ENCODE measurements at places on chromosomes 1 and 21. TPM values are rescaled to one million over a fixed set of nuclear protein-coding genes. Genes with fewer than 3 reads are reported as not detected.

DNA sequence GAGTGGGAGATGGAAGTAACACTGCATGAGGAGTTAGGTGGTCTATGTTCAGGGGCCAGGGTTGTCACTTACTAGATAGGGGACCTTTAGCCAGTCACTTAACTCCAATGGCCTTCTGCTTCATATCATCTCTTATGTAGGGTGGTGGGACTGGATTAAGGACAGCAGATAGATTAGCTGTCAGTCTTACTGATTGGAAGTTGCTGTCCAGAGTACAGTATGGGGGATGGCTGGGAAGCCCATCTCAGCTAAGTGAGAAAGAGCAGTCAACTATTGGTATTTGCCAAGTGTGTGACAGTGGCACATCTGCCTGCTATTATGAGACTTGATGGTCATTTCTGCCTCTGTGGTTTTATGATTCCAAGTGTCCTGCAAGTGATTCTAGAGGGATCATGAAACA lies 130.9 kb downstream of the FGGY start:
- no peak for DNase-seq

- DNase-seq = no peak
These were observed 26.7 kb upstream of the LIN9 start for GRCh38 chr1:226335661-226336060.

GRCh38 chr1:74652711-74653139 lies 20.9 kb downstream of the ERICH3 start:
- DNase-seq = no peak

- no peak for DNase-seq
These were observed 13.6 kb downstream of the RD3 start for GRCh38 chr1:211478376-211478775.

DNA sequence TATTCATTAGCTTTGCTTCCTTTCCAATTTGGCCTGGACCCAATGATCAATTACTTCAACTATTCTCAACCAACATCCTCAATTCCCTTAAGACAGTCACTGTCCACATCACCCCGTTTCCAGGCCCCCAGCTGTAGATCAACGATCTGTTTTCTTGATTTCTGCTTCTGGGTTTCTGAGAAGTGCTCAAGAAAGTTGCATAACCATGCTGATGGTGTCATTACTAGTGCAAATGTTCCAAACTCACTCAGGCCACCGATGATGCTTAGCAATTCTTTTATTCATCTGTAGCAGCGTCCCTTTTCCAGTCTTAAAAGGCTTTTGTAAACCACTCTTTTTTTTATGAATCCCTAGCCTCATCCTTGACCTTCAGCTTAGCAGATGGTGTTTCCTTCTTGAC lies 155.8 kb upstream of the PTGFR start:
- DNase-seq = no peak

Gene TEDDM1
- not detected for total RNA-seq

Gene SV2A
- 20.5 TPM for total RNA-seq

DNA sequence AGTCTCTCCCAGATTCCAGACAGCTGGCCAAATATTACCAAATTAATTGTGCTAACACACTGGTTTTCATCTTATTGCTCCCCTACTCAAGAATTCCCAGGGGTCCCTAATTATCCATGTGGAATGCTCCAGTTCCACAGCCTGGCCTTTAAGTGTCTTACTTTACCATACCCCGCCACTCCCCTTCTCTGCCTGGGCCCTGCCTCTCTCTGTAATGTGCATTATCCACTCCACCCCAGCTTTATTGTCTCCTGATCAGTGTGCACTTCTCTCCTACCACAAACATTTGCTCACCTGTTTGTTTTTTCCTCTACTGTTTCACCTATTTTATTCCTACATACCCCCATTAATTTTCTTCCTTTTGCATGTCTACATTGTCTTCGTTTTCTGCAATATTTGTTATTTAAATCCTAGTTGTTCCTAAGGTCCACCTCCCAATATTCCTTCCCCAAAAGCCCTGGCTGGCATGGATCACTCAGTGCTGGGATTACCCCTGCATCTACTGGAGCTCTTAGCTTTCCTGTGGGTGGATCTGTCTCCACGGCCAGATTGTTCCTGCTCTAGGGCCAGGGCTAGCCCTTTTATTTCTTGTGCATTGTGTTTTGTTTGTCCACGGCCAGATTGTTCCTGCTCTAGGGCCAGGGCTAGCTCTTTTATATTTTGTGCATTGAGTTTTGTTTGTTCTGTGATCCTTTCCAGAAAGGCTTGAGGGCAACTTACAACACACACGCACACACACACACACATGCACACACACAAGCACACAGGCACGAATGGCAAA lies 33.4 kb upstream of the ATP1B1 start:
- DNase-seq = no peak

Gene SLC45A1
- 5.4 TPM for total RNA-seq

GRCh38 chr1:235649368-235650163 lies at the start of gene GNG4:
Gene GNG4, minus strand, starts transcription at chr1:235649784. Its CDS starts 65,946 bp downstream, at chr1:235583838.
- DNase-seq = no peak

Gene PPFIA4
- 22.7 TPM for total RNA-seq

DNA sequence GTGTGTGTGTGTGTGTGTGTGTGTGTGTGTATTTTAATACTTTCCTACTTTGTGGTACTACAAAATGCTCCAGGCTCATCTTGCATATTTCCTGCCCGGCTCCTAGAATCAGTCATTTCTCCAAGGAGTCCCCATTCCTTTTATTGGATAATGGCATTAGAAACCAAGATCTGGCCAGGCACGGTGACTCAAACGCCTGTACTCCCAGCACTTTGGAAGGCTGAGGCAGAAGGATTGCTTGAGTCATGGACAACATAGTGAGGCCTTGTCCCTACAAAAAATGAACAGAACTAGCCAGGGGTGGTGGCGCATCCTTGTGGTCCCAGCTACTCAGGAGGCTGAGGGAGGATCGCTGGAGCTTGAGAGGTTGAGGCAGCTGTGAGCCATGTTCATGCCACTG lies 20.3 kb downstream of the EPB41 start:
- DNase-seq = no peak

DNA sequence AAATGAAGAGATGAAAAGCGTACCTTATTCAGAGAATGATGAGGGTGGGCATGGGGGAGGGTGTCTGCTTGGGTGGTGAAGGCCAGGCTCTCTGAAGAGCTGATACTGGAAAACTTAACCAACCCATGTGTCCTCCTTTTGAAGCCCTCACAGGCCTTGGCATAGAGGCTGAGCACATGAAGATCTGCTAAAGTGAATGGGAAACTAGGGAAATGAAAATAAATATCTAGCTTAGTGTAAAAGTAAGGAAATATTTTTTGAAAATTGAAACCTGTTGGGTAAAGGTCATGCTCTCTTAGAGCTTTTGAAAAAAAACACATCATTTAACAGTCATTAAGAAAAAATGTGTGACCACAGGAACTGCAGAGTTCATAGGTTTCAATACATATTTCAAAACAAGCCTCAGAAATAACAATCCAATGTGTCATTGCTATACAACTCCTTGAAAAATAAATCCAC lies 40.5 kb upstream of the RALGPS2 start:
- no peak for DNase-seq

DNA sequence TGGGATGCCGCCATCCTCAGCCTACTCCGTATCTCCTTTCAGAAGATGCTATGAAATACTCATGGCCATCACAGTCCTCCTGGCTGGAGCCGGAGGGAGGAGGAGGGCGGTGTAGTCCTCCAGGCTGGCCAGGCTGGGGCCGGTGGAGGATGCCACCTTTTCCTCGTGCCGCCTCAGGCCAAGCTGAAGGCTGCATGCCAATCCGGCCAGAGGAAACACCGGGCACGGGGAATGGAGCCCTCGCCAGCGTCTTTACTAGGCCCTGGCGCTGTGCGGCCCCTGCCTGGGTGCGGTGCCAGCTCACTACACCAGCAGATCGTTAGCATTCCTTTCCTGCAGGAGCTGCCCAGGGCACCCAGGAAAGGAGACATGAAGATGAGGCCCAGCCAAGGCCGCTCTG lies 70.1 kb downstream of the CASZ1 start:
- DNase-seq = peak; percentile 79

DNA sequence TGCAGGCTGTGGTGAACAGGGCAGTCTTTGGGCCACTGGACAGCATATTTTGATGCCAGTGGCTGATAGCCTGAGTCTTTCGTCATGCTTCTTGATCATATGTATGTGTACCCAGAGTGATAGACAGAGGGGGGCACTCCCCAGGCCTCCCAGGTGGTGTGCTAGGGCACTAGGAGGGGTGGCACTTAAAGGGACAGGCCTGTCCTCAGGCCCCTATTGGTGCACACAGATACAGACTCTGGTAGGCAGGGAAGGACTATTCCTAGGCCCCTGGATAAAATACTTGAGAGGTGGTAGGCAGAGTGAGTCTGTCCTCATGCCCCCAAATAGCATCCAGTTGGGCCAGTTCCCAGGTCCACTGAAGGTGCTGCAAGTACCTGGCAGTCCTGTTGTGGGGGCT lies 76.6 kb upstream of the SAMD13 start:
- no peak for DNase-seq

Gene UBXN10
- 0.33 TPM for total RNA-seq

Gene TFF3
- total RNA-seq = 3.8 TPM

- DNase-seq = no peak
These were observed 27.6 kb downstream of the CD244 start for GRCh38 chr1:160834945-160835565.

DNA sequence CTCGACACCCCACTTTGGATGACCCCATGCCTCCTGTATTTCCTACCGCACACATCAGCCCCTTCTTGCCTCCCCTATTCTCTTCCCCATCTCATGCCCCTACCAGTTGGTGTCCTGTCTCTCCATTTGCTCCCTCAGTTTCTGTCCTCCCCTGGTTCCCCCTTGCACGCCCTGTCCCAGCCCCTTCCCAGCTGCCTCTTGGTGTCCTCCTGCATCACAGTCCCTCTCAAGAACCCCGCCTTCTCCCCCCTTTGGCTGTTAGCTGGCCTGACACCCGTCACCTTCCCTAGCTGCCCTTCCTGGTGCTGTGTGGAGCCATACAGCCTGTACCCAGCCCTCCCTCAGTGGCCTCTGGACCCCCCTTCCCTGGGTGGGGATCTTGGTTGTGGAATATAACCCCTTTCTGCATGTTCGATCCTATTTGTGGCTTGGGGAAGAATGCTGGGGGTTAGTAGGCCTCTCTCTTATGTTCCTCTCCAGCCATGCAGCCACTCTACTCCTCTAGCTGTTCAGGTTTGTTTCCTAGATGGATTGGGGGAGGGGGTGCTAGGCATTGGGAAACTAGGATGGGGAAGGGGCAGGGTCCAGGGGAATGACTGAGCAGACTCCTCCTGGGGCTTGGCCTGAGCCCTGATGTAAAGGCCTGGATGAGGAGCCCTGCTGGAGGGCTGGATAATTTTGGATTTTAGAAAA lies 41.4 kb upstream of the NFASC start:
- no peak for DNase-seq

GRCh38 chr21:31730712-31731055 lies 1.2 kb downstream of the SCAF4 start:
- DNase-seq = no peak

DNA sequence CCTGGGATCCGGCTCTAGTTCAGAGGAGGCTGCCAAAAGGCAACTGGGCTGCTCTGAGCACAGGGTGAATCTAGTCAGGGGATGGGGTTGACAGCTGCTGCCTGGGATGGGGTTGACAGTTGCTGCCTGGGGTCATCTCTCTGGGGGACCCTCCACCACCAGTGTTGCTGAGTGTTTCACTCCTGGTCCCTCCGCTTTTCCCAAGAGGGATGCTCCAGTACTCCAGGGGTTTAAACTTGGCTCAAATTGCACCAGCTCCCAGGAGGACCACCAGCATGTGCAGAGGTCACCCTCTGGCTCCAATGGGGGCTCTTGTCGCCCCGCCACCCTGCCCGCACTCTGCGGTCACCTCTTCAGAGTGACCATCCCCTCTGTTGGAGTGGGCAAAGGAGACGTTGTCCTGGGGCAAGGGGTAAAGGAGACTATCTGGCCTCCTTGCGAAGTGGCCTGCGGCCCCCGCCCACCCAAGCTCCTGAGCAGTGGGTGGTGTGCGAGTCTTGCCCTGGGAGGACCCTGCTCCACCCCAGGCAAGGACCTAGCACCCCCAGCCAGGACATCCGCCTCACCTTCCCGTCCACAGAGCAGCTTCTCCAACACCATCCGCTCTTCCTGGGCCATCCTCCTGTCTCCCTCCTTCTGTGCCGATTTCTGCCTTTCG lies 52.6 kb downstream of the SIK1 start:
- no peak for DNase-seq

GRCh38 chr1:47745715-47746609 lies 251.2 kb downstream of the TRABD2B start:
- DNase-seq = no peak

Gene SEMA6C
- 25.2 TPM for total RNA-seq

Data from aorta (tissue), 5 donors.